ENCODE measurements at places on chromosomes 4 and X.

DNA sequence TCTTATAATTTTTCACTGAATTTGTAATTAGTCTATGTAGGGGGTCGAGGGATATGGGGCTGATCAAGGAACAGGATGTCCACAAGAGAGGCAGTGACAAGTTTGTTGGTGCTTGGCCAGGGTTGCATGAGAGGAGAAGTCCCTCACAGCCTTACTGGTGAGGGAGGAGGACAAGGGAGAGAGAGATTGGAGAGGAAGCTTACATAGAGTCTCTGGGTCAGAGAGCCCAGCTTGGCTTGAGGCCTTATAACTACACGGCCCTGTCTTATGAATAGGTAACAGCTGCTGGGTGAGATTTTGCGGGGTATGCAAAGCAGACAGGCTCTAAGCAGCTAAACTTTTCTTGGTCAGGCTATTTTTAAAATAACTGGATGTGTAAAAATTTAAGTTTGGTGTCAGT, 37.9 kb upstream of the OTUD4 start:
- DNase-seq = no peak

GRCh38 chrX:72735561-72735960, 21.5 kb upstream of the PHKA1 start:
- DNase-seq = no peak

- DNase-seq = no peak
These were observed 151.4 kb upstream of the USP9X start for GRCh38 chrX:40933706-40934425.

- DNase-seq = no peak
These were observed 96.4 kb downstream of the LNX1 start for GRCh38 chr4:53494851-53495250.

- no peak for DNase-seq
These were observed 39.1 kb upstream of the MBTPS2 start for GRCh38 chrX:21800344-21800770.

- no peak for DNase-seq
These were observed 33.2 kb downstream of the AWAT2 start for GRCh38 chrX:70016513-70016912.

DNA sequence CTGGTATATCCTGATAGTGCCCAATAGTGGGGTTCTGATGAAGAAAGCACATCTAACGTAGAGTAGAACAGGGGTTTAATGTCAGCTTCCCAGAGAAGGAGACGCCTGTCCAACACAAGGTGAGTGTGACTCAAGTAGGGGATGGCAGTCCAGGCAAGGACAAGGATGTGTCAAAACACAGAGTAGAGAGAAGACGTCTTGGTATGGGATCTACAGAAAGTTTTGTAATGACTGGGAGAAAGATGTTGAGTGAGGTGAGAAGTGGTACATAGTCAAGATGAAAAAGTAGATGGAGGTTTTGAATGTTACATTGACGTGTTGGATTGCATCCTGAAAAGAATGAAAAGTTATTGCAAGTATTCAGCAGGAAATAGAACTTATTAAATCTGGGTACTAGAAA, 124.4 kb downstream of the TMA16 start:
- DNase-seq = no peak

GRCh38 chr4:70687392-70687791, 940 bp upstream of the UTP3 start:
- DNase-seq = no peak

GRCh38 chr4:102575369-102576129, 74.4 kb downstream of the NFKB1 start:
- DNase-seq = no peak

GRCh38 chrX:49116716-49117115, 6.8 kb downstream of the GPKOW start:
- no peak for DNase-seq

- DNase-seq = no peak
These were observed 65.2 kb downstream of the IGFBP7 start for GRCh38 chr4:57044996-57045395.

DNA sequence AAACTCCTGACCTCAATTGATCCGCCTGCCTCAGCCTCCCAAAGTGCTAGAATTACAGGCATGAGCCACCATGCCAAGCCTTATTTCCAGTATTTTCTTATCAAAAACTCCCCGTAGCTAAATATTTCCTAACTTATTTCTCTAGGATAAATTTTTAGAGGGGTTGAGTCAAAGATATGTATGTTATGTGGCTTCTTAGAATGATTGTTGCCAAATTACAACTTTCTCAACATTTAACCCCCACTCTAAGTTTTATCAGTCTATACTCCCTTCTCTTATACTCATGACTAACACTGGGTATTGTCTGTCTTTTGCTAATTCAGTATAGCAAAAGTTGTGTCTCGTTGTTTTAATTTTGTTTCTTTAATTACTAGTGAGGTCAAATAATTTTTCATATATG, 187.7 kb upstream of the LNX1 start:
- DNase-seq = no peak

DNA sequence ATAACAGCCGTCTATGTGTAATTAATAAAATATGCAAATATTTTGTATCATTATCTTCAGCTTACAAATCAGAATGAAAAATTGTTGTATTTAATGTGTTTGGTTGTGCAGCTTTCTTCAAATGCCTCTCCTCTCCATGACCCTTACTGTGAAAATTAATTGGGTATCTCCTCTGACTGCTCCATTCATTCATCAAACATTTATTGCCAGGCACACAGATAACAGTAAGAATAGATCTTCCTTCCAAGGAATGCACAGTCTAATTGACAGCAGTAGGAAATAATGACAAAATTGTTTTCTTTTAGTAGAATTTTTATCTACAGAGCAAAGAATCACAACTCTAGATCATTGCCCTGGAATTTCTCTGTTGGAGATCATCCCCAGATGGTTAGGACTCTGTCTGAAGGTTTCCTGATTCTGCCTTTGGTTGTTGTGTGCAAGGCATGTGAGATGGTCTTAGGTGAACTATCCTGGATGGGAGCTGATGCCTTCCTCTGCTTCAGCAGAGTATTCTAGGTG, 395.0 kb upstream of the FAT1 start:
- DNase-seq = no peak

- no peak for DNase-seq
These were observed 57.0 kb downstream of the TRIML1 start for GRCh38 chr4:188196134-188196735.

GRCh38 chr4:165403637-165404036, 24.8 kb downstream of the CPE start:
- no peak for DNase-seq

- DNase-seq = no peak
These were observed 326.5 kb downstream of the ASMT start for GRCh38 chrX:1941321-1941720.

DNA sequence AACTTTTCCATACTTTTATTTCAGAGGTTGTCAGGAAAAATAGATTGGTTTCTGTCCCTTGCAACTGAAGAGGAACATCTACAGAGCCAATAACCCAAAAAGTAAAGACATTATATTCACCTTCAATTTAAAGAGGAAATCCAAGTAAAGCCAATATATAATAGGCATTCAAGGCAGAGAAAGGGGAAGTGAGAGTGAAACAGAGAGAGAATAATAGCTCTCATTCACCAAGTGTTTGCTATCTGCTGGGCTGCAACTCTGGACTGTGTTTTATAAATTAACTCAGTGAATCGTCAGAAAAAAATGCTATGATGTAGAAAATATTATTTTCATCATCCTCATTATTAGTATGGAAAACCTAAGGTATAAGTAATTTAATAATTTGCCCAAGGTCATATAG, 448.5 kb downstream of the TRAM1L1 start:
- no peak for DNase-seq

DNA sequence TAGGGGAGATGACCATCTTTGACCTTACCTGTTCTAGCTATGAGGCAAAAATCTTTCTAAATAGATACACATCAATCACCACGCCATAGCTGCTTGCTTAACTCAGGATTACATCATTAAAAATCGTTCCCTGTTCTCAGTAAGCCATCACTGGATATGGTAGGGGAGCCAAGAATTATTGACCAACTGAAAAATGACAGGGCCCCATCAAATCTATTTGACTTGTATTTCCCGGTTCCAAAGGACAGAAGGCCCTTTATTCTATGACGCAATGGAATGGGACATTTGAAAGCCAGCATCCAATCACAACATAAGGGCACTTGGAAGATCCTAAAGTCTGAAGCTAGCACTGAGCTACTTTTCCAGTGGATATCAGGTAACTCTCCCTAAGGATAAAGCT, 75.6 kb upstream of the NOCT start:
- no peak for DNase-seq

- DNase-seq = no peak
These were observed 116.0 kb downstream of the SOWAHB start for GRCh38 chr4:76781698-76782595.

- no peak for DNase-seq
These were observed 161.5 kb downstream of the SOX3 start for GRCh38 chrX:140343226-140343868.

- DNase-seq = no peak
These were observed 138.8 kb upstream of the BANK1 start for GRCh38 chr4:101651778-101652177.

DNA sequence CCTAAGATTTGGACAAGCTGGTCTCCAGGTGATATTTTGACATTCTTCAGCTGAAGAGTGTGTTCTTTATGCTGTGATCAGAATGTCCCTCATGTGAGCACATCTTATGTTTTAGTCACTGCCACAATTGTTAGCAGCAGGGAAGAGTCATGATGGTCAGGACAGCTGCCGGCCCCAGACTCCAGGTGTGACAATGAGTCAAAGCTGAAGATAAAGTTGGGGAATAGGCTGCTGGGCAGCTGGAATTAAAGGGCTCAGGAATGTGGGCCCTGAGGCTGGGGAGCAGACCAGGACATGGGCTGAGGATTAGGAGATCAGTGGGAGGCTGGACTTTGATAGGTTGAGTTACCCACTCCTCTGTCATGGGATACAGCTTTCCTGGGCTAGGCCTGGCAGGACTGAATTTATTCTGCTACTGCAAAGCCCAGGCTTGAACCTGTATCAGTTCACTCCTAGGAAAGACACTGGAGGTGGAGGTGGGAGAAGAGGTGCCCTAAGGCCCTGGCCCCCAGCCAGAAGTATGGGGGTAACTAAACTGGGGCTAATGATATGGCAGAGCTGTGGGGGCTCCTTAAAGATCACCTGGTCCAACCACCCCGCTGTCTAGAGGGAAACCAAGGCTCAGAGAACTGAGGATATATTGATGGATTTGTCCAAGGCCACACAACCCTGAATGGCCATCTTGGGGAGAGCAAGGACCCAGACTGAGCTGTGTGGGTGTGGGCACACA, 119.5 kb downstream of the PJA1 start:
- DNase-seq = no peak

GRCh38 chr4:20773144-20773997, 73.1 kb downstream of the PACRGL start:
- DNase-seq = no peak

DNA sequence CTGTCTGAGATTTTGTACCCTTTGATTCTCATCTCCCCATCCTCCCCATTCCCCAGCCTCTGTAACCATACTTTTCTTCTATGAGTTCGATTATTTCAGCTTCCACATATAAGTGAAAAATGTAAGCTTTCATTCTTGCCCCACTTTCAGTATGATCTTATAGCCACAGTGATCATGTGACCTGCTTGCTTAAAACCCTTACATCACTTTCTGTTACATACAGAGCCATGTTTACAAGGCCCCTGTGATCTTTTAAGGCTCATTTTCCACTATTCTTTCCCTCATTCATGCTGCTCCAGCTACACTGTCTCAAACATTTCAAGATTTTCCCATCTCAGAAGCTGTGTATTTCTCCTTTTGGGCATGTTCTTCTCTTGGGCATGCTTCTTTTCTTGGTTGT, 147.7 kb downstream of the DCK start:
- no peak for DNase-seq

GRCh38 chrX:103220511-103221323, 5.8 kb downstream of the BEX4 start:
- no peak for DNase-seq

DNA sequence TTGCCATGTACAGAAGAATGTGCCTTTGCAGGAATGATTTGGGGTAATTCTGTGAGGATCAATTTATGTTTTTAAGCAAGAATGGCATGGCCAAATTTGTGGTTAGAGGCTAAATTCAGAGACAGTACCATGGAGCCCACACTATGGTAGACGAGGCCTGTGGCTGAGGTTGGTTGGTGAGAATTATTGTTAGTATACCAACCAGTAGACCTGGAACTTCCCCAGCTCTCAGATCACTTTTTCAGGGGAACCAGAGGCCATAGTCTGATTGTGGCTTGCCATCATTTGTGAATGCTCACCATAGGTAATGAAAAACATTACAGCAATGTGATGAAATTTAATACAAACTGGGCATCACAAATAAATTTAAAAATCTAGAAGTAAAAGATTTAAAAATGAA, 56.3 kb downstream of the SHISA3 start:
- no peak for DNase-seq

GRCh38 chr4:141352909-141353525, 132.3 kb downstream of the ZNF330 start:
- DNase-seq = no peak

GRCh38 chrX:47148946-47149345, 3.9 kb downstream of the RBM10 start:
- DNase-seq = no peak

- DNase-seq = no peak
These were observed 5.7 kb downstream of the ARHGAP10 start for GRCh38 chr4:147737623-147738022.

- DNase-seq = no peak
These were observed 104.5 kb upstream of the MAOA start for GRCh38 chrX:43551590-43551989.

GRCh38 chr4:183098019-183098722, 886 bp upstream of the WWC2 start:
- no peak for DNase-seq

- no peak for DNase-seq
These were observed 32.8 kb upstream of the JAKMIP1 start for GRCh38 chr4:6232836-6233785.

- DNase-seq = no peak
These were observed 128.4 kb downstream of the FHDC1 start for GRCh38 chr4:153064571-153064970.

DNA sequence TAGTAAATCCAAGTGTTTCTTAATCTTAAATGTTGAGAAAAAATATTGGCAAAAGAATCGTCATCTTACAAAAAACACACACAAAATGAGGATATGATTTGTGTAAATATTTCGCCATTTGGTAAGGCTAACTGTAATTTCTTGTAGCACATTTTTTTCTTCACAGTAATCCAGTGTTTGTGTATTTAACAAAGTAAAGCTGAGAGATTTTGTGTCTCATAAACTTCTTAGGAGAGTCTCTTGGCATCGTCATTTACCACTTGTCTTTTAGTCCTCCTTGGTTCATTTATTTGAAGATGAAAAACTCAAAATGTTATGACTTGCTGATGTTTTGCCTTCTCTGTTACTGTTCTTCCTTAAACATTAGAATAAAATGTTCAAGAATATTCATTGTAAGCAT, 326.7 kb upstream of the PITX2 start:
- no peak for DNase-seq

- no peak for DNase-seq
These were observed 44.8 kb downstream of the SPANXN3 start for GRCh38 chrX:143472347-143472938.

GRCh38 chr4:156581282-156582063, 390.1 kb downstream of the PDGFC start:
- DNase-seq = no peak
